ENCODE measurements at places on chromosomes 7 and 10. TPM values are rescaled to one million over a fixed set of nuclear protein-coding genes. Genes with fewer than 3 reads are reported as not detected.

DNA sequence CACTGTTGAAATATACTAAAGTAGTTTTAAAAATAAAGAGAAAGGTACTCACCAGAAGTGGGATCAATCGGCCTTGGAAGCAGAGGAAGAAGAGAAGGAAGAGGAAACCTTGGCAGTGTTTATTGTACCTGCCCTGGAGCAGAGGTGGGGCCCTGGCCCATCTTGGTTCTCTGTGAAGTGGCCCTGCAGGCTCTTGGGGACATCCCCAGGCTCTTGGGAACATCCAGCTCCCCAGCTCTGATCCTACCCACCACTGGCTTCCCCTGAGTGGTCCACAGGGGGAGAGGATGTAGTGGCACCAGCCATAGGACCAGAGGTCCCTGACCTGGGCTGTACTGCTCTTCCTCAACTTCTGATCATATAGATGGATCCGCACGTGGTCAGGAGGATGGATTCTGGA, 22.3 kb upstream of the RET start:
- H3K4me3 ChIP-seq = no peak overlapping the region
- H3K27ac ChIP-seq = no peak overlapping the region
- H3K4me1 ChIP-seq = no peaks in the 10 kb centered on the region
- DNase-seq = no peak
- no peaks in the 10 kb centered on the region for H3K27me3 ChIP-seq
- H3K36me3 ChIP-seq = no peaks in the 10 kb centered on the region

Gene SORCS1
- total RNA-seq = 0.76 TPM

- DNase-seq = no peak
- no peaks in the 10 kb centered on the region for H3K4me1 ChIP-seq
- no peak overlapping the region for H3K4me3 ChIP-seq
- H3K27ac ChIP-seq = no peak overlapping the region
- no peaks in the 10 kb centered on the region for H3K36me3 ChIP-seq
Observed at GRCh38 chr10:112308125-112308502, 24.9 kb downstream of the TECTB start.

- H3K4me1 ChIP-seq = no peaks in the 10 kb centered on the region
- no peaks in the 10 kb centered on the region for H3K27me3 ChIP-seq
- H3K36me3 ChIP-seq = no peaks in the 10 kb centered on the region
- no peak overlapping the region for H3K4me3 ChIP-seq
Observed at GRCh38 chr10:74244097-74244685, 93.2 kb downstream of the ADK start.

Gene KCP
- total RNA-seq = 44.6 TPM

DNA sequence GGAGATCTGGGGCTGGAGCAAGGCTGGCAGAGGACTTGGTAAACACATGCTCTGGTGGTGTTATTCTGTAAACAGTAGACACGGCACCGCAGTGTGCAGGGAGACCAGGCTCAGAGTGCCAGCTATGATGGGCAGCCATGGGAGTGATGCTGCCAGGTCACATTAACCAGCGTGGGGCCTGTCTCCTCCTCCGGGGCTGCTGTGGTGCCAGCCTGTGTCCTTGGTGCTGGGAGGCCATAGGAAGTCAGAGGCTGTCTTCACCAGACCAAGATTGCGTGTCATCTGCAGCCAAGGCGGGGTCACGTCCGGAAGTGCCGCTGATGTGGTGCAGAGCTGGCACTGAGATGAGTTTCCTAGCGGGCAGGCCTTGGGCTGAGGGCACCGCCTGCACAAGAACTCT, 236.0 kb downstream of the GLRX3 start:
- no peak overlapping the region for H3K4me3 ChIP-seq
- no peaks in the 10 kb centered on the region for H3K36me3 ChIP-seq
- DNase-seq = no peak
- H3K27me3 ChIP-seq = no peaks in the 10 kb centered on the region

DNA sequence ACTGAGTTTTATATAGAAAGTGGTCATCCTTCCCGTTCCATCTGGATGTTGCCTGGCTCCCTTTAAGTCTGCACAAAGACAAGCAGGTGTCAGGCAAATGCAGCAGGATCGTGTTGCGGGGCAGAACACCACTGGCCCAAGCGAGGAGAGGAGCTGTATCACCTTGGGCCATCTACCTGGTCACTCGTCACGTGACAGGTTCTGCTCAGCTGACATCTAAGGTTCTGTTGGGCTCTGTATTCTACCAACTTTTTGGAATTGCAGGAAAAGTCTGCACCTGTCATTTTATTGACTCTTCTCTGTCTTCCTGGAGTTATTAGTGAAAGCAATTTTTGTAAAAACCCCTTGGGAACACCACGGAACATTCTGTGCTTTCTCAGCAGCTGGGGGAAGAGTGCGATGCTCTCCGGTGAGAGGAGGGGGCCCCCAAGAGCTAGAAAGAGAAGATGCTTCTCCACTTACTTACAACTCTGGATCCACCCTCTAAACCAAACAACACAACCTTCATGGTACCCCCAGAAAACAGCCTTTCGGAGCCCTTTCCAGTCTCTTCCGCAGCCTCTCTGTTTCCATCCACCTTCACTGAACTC, 83.4 kb upstream of the NMT2 start:
- no peaks in the 10 kb centered on the region for H3K36me3 ChIP-seq
- no peak overlapping the region for H3K27ac ChIP-seq
- no peaks in the 10 kb centered on the region for H3K27me3 ChIP-seq
- no peak for DNase-seq

Gene CCDC172
- not detected for total RNA-seq

Gene TAS2R4
- 2.5 TPM for total RNA-seq

Gene DRGX
- total RNA-seq = not detected

DNA sequence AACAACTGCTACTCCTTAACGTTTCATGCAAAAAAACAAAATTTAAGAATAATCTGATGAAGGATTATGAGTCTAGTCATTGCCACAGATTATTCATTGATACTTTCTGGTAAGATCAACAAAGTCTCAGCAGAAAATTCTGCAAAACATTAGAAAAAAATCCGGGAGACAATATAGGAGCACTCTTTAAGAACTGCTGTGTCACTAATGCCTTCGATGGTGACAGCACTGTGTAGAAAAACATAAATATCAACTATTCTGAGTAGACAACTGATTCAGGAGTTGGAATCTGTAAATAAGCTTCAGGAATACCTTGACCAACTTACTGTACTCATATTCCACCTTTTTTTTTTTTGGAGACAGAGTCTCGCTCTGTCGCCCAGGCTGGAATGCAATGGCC, 69.0 kb downstream of the CYTH3 start:
- no peak overlapping the region for H3K27ac ChIP-seq
- no peak overlapping the region for H3K4me3 ChIP-seq
- no peaks in the 10 kb centered on the region for H3K27me3 ChIP-seq
- DNase-seq = no peak
- H3K4me1 ChIP-seq = no peaks in the 10 kb centered on the region

DNA sequence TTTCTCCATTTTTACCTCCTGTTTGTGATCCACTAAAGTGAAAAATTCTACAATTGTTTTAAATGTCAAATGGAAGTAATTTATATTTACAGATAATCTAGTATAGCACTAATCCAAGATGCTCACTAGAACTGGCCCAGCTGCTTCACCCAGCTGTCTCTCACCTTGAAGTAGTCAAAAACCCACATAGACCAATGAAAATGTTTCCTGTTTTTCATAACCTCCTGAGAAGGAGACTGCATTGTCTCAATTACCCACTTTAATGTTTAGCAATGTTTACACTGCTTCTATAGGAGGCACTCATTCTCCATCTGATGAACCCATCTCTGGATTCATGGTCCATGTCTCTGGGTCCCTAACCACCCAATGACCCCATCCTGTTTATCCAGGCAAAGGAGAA, 56.1 kb upstream of the ADO start:
- H3K36me3 ChIP-seq = no peaks in the 10 kb centered on the region
- no peaks in the 10 kb centered on the region for H3K4me1 ChIP-seq
- H3K4me3 ChIP-seq = no peak overlapping the region
- H3K27me3 ChIP-seq = no peaks in the 10 kb centered on the region

DNA sequence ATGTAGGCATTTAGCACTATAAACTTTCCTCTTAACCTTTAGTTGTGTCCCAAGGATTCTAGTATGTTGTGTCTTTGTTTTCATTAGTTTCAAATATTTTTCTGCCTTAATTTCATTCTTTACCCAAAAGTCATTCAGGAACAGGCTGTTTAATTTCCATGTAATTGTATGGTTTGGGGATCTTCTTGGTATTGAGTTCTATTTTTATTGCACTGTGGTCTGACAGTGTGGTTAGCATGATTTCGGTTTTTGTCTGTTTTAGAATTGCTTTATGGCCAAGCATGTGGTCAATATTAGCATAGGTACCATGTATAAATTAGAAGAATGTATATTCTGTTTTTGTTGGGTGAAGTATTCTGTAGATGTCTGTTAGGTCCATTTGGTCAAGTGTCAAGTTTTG, 26.3 kb downstream of the COA1 start:
- no peak overlapping the region for H3K27ac ChIP-seq
- no peak for DNase-seq
- H3K27me3 ChIP-seq = no peaks in the 10 kb centered on the region
- no peaks in the 10 kb centered on the region for H3K4me1 ChIP-seq
- no peaks in the 10 kb centered on the region for H3K36me3 ChIP-seq

Data from kidney (tissue), 22 donors.